ENCODE measurements at places on chromosomes 1 and 21. TPM values are rescaled to one million over a fixed set of nuclear protein-coding genes. Genes with fewer than 3 reads are reported as not detected.
A peak's percentile ranks its signal among the peaks of the same experiment; 100 is the strongest.

Gene SLC2A5
- total RNA-seq, result 8.1 TPM

Gene RGS16
- total RNA-seq, result 1.2 TPM

Gene MAEL
- total RNA-seq, result not detected

Gene PPFIA4
- 11.5 TPM for total RNA-seq

Gene TNFRSF8
- 1.2 TPM for total RNA-seq

Gene ADORA1
- total RNA-seq, result 5.2 TPM

Gene EIF2D
- 48.9 TPM for total RNA-seq

Gene THEM5
- 0.98 TPM for total RNA-seq

GRCh38 chr1:247429496-247429895 lies 13.5 kb downstream of the NLRP3 start:
- H3K4me1 ChIP-seq, result no peaks in the 10 kb centered on the region
- no peak for DNase-seq
- no peaks in the 10 kb centered on the region for H3K27me3 ChIP-seq
- H3K36me3 ChIP-seq, result no peaks in the 10 kb centered on the region
- no peak overlapping the region for H3K27ac ChIP-seq

DNA sequence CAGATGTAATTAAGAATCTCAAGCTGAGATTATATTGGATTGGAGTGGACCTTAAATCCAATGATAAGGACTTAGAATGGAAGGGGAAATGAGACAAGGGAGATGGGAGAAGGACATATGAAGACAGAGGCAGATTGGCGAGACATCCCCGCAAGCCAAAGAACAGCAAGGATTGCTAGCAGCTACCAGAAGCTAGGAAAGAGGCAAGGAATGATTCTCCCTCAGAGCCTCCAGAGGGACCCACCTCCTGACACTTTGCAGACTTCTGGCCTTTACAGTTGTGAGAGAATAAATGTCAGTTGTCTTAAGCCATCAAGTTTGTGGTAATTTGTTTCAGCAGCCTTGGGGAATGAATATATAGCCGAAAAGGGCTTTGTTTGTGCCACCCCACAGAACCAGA lies 20.7 kb downstream of the METTL13 start:
- no peak overlapping the region for H3K4me3 ChIP-seq
- H3K4me1 ChIP-seq, result peaks cover 10% of the 10 kb centered on the region
- H3K27me3 ChIP-seq, result no peaks in the 10 kb centered on the region
- H3K27ac ChIP-seq, result no peak overlapping the region

DNA sequence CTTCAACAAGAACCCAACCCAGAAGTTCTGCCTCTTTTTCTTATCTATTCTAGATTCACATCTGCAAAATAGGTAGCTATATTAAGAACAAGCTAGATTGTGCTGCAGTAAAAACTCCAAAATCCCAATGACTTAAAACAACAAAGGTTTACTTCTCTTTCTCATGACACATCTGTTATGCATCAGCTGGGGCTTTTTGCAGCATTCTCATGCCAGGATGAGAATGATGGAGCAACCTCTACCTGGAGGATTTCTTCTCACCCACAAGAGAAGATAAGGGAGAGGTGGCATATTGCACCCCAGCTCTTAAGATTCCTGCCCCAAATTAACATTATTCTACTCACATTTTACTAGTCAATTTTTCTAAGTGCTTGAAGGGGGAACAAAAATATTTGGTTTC lies 152.3 kb upstream of the SPAG17 start:
- no peaks in the 10 kb centered on the region for H3K36me3 ChIP-seq
- H3K27ac ChIP-seq, result no peak overlapping the region
- H3K4me1 ChIP-seq, result peaks cover 7% of the 10 kb centered on the region

- H3K36me3 ChIP-seq, result no peaks in the 10 kb centered on the region
- DNase-seq, result no peak
- no peak overlapping the region for H3K27ac ChIP-seq
- peak overlapping the region; percentile 21 for H3K4me3 ChIP-seq
- H3K4me1 ChIP-seq, result peaks cover 10% of the 10 kb centered on the region
Measured at GRCh38 chr21:41112740-41113692, 54.9 kb upstream of the BACE2 start.

DNA sequence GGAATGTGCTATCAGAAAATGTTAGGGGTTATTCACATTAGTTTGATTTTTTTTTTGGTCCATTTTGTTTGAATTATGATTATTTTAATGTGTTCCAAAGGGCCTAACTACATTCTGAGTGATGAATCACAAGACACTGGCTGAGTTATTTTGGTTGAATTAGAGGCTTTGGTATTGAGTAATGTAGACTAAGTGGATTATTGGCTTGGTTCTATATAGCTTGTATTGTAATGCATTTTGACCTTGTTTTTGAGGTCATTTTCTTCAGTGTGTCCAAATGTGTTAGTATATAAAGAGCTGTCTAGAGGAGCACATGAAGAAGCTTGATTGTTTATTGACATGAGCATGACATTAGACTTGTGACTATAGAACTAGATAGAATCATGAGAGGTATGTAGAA lies 3.4 kb downstream of the ZNF326 start:
- H3K27me3 ChIP-seq, result no peaks in the 10 kb centered on the region
- no peaks in the 10 kb centered on the region for H3K36me3 ChIP-seq

- no peak overlapping the region for H3K27ac ChIP-seq
- no peak for DNase-seq
- no peak overlapping the region for H3K4me3 ChIP-seq
- peaks cover 8% of the 10 kb centered on the region for H3K4me1 ChIP-seq
- H3K36me3 ChIP-seq, result no peaks in the 10 kb centered on the region
- H3K27me3 ChIP-seq, result no peaks in the 10 kb centered on the region
Measured at GRCh38 chr1:47776667-47777131, 220.5 kb downstream of the TRABD2B start.

GRCh38 chr1:87549738-87550137 lies 221.1 kb downstream of the LMO4 start:
- H3K36me3 ChIP-seq, result no peaks in the 10 kb centered on the region
- no peak for DNase-seq
- H3K27ac ChIP-seq, result no peak overlapping the region
- no peaks in the 10 kb centered on the region for H3K27me3 ChIP-seq
- H3K4me1 ChIP-seq, result no peaks in the 10 kb centered on the region
- H3K4me3 ChIP-seq, result no peak overlapping the region

DNA sequence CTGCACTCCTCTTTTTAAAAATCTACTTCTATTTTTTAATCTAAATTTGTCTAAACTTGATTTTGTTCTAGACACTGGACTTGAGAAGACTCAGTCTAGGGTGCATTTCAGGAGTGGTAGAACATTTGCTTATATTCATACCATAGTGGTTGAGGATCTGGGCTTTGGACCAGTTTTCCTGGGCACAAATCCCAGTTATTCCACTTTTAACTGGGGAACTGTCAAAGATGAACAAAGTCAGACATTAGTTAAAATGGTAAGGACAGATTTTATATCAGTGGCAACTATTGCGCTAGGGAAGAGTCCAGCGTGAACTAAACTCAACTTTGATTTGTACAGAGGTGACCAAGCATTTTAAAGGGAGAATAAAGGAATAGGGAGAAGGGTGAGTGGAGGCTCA lies 102.4 kb downstream of the FMN2 start:
- no peak overlapping the region for H3K27ac ChIP-seq
- DNase-seq, result no peak
- no peak overlapping the region for H3K4me3 ChIP-seq

DNA sequence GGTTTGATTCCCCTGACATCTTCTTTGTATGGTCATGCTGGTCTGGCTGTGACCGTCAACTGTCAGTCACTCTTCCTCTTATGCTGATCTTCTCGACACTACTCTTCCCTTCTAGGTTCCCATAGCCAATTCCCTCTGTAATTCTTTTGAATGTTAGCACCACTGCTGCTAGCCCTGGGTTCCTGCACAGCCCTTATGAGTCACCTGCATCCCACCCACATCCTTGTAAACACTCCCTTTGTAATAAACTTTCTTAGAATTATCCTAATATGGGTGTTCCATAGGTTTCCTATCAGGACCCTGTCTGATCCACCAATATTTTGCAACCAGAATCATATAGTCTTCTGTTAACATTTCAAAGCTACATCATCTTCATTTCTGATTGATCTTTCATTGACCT lies 37.1 kb downstream of the JUN start:
- no peak overlapping the region for H3K27ac ChIP-seq
- DNase-seq, result no peak
- no peak overlapping the region for H3K4me3 ChIP-seq
- no peaks in the 10 kb centered on the region for H3K4me1 ChIP-seq
- no peaks in the 10 kb centered on the region for H3K27me3 ChIP-seq
- no peaks in the 10 kb centered on the region for H3K36me3 ChIP-seq

DNA sequence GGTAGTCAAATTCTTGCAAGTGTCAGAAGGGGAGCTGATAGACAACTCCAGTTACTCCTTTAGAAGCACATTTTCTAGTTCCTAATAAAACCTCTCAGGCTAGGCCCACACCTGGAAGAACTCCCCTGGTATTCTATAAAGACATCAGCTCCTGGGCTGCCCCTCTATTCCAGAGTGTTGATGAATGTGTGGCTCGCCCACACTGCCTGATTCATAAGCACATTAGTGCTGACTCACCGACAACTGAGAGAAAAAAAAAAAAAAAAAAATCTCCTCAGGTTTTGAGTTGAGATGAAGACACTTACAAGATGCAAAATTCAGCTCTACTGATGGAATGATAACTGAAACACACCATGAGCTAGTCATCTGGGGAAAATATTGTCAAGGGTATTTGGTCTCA lies 188.1 kb downstream of the TNR start:
- H3K4me3 ChIP-seq, result no peak overlapping the region
- no peak overlapping the region for H3K27ac ChIP-seq
- no peaks in the 10 kb centered on the region for H3K27me3 ChIP-seq
- H3K4me1 ChIP-seq, result no peaks in the 10 kb centered on the region
- no peaks in the 10 kb centered on the region for H3K36me3 ChIP-seq

GRCh38 chr1:156295391-156295947 lies at the start of gene GLMP:
GLMP (minus strand) TSS chr1:156295679; CDS start chr1:156295645, 34 bp downstream.
- no peaks in the 10 kb centered on the region for H3K36me3 ChIP-seq
- H3K27me3 ChIP-seq, result no peaks in the 10 kb centered on the region
- DNase-seq, result no peak
- peaks cover 38% of the 10 kb centered on the region for H3K4me1 ChIP-seq

GRCh38 chr1:197807739-197808453 lies 32.6 kb upstream of the DENND1B start:
- no peak overlapping the region for H3K4me3 ChIP-seq
- H3K27ac ChIP-seq, result no peak overlapping the region
- no peaks in the 10 kb centered on the region for H3K36me3 ChIP-seq
- no peak for DNase-seq

GRCh38 chr1:212073490-212073889 lies 37.9 kb downstream of the DTL start:
- no peaks in the 10 kb centered on the region for H3K36me3 ChIP-seq
- H3K4me3 ChIP-seq, result no peak overlapping the region
- no peaks in the 10 kb centered on the region for H3K27me3 ChIP-seq
- no peak overlapping the region for H3K27ac ChIP-seq
- H3K4me1 ChIP-seq, result no peaks in the 10 kb centered on the region

GRCh38 chr1:7218210-7218832 lies 433.1 kb downstream of the CAMTA1 start:
- no peak for DNase-seq
- H3K27me3 ChIP-seq, result no peaks in the 10 kb centered on the region
- no peaks in the 10 kb centered on the region for H3K4me1 ChIP-seq
- H3K4me3 ChIP-seq, result no peak overlapping the region
- H3K36me3 ChIP-seq, result no peaks in the 10 kb centered on the region

DNA sequence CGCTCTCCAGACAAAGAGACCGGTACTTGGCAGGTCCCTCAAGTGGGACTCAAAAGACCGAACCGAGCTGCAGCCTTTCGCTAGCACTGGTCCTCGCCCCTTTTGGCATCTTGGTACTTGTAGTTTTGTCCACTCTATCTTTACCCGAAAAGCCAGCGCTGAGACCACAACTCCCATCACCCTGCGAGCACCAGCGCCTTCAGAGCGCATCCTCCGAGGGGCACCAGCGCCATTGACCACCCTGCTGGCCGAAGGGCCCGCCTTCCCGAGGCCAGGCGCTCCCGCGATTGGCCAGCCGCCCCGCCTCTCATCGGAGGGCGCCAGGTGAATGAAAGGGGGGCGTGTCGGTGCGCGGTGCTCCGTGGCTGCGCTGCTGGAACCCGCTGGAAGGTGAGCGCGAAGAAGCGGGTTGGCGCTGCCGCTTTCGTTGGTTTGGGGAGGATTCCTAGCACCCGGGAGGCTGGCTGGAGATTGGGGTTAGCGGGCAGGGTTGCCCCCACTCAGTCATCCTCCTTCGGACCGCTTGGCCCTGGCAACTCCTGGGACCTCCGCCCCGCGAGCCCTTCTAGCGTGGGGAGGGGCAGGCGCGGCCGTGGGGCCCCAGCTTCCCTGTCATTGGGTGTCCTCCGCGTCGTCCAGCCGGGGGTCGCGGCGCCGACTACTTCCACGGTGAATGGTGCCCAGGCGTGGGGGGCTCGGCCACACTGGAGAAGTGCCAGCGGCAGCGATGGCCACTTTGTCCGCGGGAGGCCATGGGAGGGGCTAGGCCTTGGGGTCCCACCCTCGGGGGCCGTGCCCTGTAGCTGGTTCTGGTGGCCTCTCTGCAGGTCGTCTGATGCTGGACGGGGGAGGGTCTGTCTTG lies at the start of gene ZBTB8B:
ZBTB8B (plus strand) TSS at position 357 of the 862 bp plus-strand sequence. CDS start 5,553 bp downstream, outside the sequence.
- H3K36me3 ChIP-seq, result no peaks in the 10 kb centered on the region
- no peak within 1 kb of the TSS for H3K27ac ChIP-seq
- no peaks in the 10 kb centered on the region for H3K27me3 ChIP-seq
- peaks cover 17% of the 10 kb centered on the region for H3K4me1 ChIP-seq
- H3K4me3 ChIP-seq, result peak within 1 kb of the TSS; percentile 53
- no peak for DNase-seq

DNA sequence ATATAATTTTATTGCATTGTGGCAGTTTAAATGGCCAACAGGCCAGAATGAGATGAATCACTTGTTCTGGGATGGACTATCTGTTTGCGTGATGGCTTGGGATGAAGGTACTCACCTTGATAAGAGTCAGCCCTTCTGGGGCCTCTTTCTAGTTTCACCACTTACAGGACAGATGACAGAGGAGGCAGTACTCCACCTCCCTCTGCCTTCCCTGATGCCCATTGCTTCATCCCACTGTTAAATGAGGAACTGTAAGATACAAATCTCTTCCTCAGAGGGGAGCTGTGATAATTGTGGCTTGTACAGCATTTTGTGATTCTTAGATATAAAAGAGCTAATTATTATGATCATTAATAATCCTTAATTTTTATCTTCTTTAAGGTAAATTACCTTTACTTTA lies 3.7 kb upstream of the TCHH start:
- no peak for DNase-seq
- no peaks in the 10 kb centered on the region for H3K27me3 ChIP-seq
- H3K36me3 ChIP-seq, result no peaks in the 10 kb centered on the region
- H3K27ac ChIP-seq, result no peak overlapping the region
- no peak overlapping the region for H3K4me3 ChIP-seq

GRCh38 chr1:168570652-168571051 lies 5.8 kb upstream of the XCL1 start:
- no peaks in the 10 kb centered on the region for H3K27me3 ChIP-seq
- no peak overlapping the region for H3K4me3 ChIP-seq
- H3K4me1 ChIP-seq, result no peaks in the 10 kb centered on the region
- no peaks in the 10 kb centered on the region for H3K36me3 ChIP-seq

- H3K4me3 ChIP-seq, result no peak overlapping the region
- no peak overlapping the region for H3K27ac ChIP-seq
- no peak for DNase-seq
- H3K4me1 ChIP-seq, result peaks cover 21% of the 10 kb centered on the region
- H3K36me3 ChIP-seq, result no peaks in the 10 kb centered on the region
Measured at GRCh38 chr1:39695016-39695415, 3.8 kb upstream of the HPCAL4 start.

- no peak for DNase-seq
- no peak overlapping the region for H3K4me3 ChIP-seq
- H3K27ac ChIP-seq, result peak overlapping the region; percentile 92
- no peaks in the 10 kb centered on the region for H3K27me3 ChIP-seq
Measured at GRCh38 chr21:38903690-38904139, 98.0 kb downstream of the ETS2 start.

- no peak overlapping the region for H3K27ac ChIP-seq
- no peaks in the 10 kb centered on the region for H3K4me1 ChIP-seq
- no peak for DNase-seq
- no peak overlapping the region for H3K4me3 ChIP-seq
- H3K27me3 ChIP-seq, result no peaks in the 10 kb centered on the region
Measured at GRCh38 chr1:51285055-51285454, 45.3 kb downstream of the TTC39A start.
